ENCODE measurements at places on chromosomes 2 and 18.

DNA sequence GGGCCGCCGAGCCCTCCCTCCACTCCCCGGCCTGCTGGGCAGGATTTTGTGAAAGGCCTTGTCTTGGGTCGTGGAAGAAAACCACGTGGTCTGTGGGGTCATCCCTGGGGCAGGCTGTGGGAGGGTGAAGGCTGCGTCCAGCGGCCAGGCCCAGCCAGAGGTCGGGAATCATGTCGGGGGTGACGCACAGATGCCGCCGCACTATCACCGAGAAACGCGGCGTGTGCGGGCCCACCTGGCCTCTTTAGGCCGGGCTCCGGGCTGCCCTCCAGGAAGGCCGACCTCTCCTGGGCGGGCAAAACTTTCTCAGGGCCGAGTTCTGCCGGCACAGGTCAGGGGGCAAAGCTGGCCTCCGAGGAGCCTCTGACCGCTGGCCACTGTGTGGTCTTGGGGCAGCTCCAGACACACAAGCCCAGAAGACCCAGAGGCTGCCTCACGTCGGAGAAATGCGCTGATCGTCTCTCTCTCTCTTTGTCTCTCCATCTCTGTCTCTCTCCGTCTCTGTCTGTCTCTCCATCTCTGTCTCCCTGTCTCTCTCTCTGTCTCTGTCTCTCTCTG is 28.4 kb downstream of the NFATC1 start:
- no peak for DNase-seq

DNA sequence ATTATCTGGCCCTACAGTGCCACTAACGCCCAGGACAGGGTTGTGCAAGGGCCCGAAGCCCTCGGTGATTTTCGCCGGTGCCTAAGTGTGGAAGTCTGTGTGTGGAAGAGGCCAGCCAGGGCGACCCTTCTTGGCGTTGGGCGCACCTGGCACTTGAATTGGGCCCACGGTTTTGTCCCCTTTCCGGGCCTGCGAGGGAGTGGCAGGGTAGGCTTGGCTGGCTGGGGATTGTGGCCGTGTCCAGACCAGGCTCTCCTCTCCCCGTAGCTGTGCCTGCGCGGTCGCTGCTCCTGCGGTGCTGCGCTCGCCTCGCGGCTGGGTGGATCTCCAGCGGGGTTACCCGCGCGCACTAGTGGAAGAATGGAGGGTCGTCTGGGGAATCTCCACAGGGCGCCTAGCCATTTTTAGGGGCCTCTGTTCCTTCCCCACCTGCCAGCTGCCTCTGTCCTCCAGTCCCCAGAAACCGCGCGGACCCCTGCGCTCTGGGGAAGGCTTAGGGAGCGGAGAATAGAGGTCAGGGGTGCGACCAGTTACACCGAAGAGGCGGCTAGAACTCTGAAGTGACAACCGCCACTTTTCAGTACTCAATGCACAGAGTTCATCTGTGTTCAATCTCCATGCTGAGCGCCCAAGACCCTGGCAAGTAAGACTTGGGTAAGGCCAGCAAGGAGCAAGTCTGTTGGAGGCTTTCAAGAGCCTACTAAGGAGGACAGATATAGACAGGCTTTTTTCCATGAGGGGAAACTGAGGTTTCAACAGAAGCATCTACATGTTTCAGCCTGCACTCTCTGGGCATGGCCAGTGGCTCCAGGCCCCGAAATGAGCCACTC is 16.0 kb downstream of the EVX2 start:
- DNase-seq, result no peak

- DNase-seq, result no peak
Measured at GRCh38 chr2:128777196-128778035, 458.7 kb upstream of the HS6ST1 start.

- no peak for DNase-seq
Measured at GRCh38 chr2:203451689-203452088, 83.4 kb downstream of the RAPH1 start.

DNA sequence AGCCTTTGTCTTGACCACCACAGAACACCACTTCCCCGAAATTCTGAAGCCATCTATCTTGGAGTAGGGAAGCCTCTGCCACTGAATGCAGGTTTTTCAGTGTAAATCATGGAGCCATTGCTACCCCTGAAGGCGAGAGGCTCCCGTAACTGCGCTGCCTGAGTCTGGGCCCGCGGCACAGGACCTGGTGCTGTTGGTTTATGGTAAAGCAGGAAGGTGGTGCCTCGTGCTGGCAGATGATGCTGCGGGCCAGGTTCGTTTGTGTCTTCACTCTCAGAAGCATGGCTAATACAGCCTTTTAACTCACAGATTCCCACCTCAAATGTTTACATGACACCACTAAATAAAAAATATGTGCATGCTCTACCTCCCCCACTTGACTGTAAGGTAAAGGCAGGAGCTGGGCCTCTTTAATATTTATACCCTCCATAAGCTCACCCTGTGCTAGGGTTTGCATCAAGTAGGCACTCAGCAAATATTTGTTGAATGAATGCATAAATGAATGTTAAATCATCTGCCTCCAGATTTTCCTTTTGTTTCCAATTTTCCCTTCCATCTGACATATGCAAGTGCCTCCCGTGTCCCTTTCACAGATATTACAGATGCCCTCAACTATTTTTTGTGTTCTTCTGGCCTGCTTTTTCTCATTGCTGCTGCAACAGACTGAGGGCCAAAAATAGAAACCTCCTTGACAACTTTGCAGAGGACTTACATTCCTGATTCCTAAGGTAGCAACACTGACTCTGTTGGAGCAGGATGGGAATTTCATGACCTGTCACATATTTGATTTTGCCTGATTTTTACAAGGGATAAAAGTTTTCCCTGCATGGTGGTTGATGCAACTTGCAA is 83.5 kb upstream of the CPO start:
- no peak for DNase-seq

- DNase-seq, result no peak
Measured at GRCh38 chr2:4012197-4012596, 308.8 kb downstream of the DCDC2C start.

- DNase-seq, result no peak
Measured at GRCh38 chr2:17471979-17472378, 46.3 kb downstream of the RAD51AP2 start.

DNA sequence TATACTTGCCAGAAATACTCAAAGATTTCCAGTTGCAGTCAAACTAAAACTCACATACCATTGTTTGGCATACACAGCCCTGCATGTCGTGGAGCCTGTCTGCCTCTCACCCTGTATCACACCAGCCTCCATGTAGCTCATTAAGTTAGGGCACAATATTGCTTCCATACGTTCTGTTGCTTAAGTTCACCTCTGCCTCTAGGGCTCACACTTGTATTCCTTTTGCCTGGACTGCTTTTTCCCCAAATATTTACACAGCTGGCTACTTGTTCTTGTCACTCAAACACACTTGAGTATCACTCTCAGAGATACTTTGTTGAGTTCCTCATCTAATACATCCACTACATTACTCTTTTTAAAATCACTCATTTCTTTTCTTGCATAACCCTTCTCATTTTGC is 83.1 kb downstream of the PTH2R start:
- DNase-seq, result no peak

- DNase-seq, result no peak
Measured at GRCh38 chr2:177832611-177833433, 239.8 kb downstream of the PDE11A start.

DNA sequence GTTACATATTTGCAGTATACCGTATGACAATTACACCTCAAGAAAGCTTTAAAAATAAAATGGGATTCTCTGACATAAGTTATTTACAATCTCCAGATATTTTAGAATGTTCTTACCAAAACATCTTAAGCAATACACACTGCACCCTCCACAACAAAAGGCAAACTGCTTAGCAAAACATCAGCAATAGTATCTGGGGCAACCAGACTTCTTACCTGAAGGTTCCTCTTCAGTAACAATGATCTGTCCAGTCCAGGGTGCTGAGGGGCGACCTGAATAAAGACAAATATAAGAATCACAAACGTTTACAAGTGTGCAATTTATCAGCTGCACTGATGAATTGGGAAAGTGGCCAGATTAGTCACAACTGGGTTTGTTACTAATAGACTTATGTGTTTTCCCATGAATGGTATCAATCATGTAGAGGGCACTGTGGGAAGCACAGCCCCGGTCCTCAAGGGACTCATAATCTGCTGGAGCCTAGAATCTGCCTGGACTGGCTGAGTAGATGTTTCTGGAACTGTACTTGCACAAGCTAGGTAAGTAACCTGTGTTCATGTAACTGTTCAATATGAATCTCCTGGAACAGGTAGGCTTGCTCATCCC is 70.7 kb downstream of the MYOM1 start:
- DNase-seq, result no peak

- no peak for DNase-seq
Measured at GRCh38 chr2:75142081-75142480, 57.2 kb downstream of the TACR1 start.

GRCh38 chr2:12501469-12502158 is 215.1 kb upstream of the TRIB2 start:
- DNase-seq, result no peak

- DNase-seq, result no peak
Measured at GRCh38 chr2:180539541-180539940, 440.9 kb upstream of the UBE2E3 start.

- no peak for DNase-seq
Measured at GRCh38 chr18:12933327-12933726, 14.5 kb upstream of the SEH1L start.

DNA sequence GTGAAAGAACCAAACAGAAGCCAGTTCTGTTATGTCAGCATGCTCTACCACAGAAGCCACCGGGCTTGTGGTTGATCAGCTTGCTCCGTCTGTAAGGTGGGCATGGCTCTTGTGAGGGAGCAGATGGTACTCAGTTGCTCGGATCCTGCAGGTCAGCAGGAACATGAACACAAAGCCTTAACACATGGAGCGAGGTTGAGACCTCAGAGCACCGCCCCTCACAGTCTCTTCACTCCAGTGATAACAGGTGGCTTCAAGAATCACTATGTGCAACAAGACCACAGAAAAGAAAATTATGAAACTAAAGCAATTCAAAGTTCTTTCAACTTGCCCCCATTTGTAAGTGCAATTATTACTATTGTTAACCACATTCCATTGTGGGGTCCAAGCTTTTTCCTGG is 72.1 kb downstream of the OSBPL6 start:
- DNase-seq, result peak; percentile 58

GRCh38 chr2:207135340-207135739 is 30.4 kb downstream of the KLF7 start:
- DNase-seq, result no peak

GRCh38 chr18:38900445-38900844 is 1334.8 kb upstream of the CELF4 start:
- no peak for DNase-seq

GRCh38 chr2:146523196-146523595 is 1321.6 kb upstream of the ACVR2A start:
- no peak for DNase-seq
